ENCODE measurements at places on chromosomes 16 and 17.
A peak's percentile ranks its signal among the peaks of the same experiment; 100 is the strongest.

- no peak for DNase-seq
These were observed 326.7 kb downstream of the C16orf95 start for GRCh38 chr16:86990451-86990850.

DNA sequence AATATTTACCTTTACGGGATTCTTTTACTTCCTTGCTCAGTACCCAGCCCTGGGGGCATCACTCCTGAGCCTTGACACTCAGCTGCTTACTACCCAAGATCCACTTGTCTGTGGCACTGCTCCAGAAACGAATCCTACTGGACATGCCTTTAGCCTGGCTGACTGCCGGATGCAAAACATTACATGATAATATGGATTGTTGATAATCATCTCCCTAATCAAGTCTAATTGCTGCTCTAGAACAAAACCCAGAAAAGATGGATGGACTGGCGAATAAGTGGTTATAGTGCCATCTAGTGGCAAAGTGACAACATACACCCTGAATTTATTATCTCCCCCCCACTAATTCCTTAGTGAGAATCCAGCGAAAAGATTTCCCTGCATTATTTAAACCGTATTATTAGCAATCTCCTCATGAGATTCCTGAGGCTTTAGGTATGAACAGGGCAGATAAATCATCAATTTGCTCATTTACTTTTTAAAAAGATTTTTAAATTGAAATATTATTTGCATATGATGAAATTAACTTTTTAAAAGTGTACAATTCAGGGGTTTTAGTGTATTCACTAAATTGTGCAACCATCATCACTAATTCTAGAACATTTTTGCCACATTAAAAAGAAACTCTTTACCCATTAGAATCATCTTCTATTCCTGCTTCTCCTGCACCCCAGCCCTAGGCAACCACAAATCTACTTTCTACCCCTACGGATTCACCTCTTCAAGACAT is 61.6 kb downstream of the RGS9 start:
- peak; percentile 31 for DNase-seq

GRCh38 chr17:44489581-44489980 is 13.6 kb downstream of the GPATCH8 start:
- DNase-seq: no peak

- no peak for DNase-seq
These were observed 7.1 kb upstream of the ORAI3 start for GRCh38 chr16:30941600-30942425.

DNA sequence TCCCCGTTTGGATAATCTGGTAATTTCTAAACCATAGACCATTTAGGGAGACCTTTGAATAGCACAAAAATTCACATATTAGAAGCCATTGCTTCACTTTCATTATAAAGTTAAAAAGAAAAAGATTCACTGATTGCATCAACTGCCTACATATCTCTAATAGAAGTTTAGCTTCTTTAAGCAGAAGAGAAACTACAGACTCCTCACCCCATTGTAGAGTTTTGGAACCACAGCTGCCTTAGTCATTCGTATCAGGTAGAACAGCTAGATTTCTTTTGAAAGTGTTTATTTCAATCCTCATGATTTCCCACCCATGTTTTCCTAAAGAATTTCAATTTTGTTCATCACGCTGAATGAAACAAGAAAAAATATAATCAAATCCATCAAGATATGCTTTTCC is 144.8 kb downstream of the CDH8 start:
- no peak for DNase-seq

DNA sequence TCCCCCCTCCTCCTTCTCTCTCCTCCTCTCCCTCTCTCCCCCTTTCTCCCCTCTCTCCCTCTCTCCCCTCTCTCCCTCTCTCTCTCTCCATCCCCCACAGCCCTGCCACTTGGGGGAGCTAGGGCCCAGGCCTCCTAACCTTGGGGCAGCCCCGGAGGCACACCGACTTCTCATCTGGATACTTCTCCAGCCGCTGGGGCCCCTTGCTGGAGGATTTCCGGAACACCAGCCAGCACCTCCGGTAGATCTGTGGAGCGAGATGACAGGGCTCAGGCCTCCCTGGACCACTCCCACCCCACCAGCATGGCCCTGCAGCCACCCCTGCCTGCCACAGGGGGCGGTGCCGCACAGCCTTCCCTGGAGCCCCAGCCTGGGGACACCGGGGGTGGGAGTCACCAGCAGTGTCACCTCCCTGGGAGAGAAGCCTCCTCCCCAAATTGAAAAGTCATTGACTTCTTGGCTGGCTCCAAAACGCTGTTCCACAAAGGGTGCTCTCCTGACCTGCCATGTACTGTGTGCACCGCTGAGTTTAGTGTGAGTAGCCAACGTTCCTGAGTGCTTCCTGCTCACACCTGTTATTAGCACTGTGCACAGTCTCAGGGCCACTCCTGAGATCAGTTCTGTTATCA is 10.5 kb downstream of the DOK4 start:
- DNase-seq: peak; percentile 94

- no peak for DNase-seq
These were observed 15.7 kb downstream of the ELAC2 start for GRCh38 chr17:13001991-13002615.
